CD4-positive, alpha-beta T cell treated with Interferon alpha-2 for 1 hour (primary cell): ENCODE measurements at places on chromosomes 3 and 15.

DNA sequence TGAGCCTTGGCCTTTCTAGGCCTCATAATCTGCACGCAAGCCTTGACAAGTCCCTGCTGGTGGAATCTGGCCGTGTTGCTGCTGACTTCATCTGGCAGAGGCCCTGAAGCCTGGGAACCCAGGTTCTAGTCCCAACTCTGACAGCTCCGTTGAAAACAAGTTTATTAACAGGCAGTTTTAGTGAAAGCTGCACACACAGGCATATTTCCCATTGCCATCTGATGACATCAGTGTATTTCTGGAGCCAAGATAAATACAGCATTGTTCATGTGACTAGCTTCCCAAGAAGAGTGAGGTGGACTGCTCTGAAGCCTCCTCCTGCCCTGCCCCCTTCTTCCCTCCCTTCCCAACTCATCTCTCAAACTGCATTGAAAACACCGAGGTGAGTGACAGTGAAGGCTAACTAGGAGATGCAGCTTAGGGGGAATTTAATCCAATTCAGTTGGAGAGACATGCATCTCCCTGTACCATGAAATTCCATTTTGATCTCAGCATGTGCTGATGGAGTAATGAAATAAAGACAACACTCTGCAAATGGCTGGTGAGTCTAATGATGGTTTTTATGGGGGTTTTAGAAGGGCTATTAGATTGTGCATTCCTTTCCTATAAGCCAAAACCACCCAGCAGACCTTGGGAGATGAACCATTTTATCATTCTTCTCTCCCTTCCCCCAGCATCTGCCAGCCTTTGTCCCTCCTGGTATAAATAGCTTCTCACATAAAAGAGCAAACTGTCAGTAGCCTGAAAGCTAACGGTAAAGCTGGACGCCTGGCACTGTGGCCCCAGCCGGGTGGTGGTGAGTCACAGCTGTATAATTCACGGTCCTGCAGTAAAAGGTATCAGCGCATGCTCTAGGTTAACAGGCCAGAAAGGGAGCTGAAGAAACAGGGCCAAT, 38.0 kb downstream of the PRICKLE2 start:
- no peak for DNase-seq

- no peak for DNase-seq
These were observed 284.0 kb upstream of the CTDSPL start for GRCh38 chr3:37577697-37578096.

DNA sequence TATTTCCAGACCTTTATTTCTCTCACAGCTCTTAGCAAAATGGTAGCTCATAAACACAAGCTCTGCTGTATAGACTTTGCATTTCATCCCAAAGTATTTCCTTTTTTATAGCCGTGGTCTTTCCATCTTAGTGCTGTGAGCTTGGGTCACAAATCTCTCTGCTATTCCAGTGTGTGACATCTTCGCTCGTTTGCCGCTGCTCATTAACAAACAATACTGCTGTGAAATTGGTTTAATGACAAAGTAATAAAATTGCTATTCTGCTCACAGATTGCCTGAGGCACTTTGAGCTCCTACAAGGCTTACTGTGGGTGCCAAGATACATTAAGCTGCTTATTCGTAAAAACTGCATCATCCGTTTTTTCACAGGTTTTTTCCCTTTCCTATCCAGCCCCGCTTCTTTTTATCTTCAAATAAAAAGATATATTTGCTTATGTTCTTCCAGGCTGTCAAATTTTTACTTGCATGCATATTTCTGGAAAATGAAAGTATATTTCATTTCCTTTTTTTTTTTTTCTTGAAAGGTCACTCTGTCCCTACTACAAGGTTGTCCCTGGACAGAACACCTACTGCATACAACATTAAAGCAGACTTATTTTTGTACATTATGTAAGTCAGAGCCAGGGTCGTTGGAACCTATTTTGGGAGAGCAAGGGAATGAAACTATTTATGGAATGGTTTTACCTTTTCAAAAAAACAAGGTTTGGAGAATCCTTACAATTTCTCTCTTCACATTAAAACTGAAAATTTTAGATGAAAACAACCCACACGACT, 174.5 kb downstream of the MEIS2 start:
- DNase-seq = no peak

GRCh38 chr3:113495035-113495434, 19.9 kb downstream of the SPICE1 start:
- peak; percentile 66 for DNase-seq

DNA sequence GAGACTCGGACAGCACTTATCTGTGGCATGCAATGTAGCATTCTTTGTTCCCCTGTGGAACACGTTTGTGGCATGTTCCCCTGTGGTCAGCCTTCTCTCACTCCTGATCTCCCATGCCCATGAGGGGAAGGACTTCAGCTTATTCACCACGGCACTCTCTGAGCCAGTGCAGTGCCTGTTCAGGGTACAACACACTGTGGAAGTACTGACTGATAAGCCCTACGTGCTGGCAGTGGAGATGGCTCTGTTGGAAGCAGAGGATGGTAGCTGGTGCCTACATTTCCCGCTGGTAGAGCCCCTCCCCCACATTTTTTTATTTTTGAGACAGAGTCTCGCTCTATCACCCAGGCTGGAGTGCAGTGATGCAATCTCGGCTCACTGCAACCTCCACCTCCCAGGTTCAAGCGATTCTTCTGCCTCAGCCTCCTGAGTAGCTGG, 43.5 kb upstream of the ETV5 start:
- DNase-seq = no peak

- DNase-seq = no peak
These were observed 276.9 kb downstream of the TLE3 start for GRCh38 chr15:69820819-69821218.

- no peak for DNase-seq
These were observed 67.5 kb upstream of the CORO2B start for GRCh38 chr15:68511073-68511991.
